ENCODE measurements at places on chromosomes 3 and 15.

- no peak for DNase-seq
These were observed 325.4 kb downstream of the UACA start for GRCh38 chr15:70437882-70438451.

DNA sequence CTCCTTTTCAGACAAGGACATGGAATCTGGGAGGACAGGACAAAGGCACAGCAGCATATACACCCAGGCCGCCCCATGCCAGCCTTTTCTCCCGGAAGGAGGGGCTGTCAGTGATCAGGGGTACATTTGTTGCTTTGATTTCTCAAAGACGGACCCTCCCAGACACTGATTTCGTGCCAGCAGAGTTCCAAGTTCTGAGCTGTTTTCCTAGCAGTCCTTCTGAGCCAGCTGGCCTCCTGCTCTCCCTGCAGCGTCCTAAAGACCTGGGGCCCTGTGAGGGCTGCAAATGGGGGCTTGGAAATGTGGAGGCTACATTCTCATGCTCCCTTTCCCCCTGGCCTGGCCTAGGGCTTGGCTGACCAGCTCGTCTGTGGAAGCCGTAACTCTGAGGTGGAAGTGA lies 22.3 kb downstream of the CTSH start:
- no peak for DNase-seq

DNA sequence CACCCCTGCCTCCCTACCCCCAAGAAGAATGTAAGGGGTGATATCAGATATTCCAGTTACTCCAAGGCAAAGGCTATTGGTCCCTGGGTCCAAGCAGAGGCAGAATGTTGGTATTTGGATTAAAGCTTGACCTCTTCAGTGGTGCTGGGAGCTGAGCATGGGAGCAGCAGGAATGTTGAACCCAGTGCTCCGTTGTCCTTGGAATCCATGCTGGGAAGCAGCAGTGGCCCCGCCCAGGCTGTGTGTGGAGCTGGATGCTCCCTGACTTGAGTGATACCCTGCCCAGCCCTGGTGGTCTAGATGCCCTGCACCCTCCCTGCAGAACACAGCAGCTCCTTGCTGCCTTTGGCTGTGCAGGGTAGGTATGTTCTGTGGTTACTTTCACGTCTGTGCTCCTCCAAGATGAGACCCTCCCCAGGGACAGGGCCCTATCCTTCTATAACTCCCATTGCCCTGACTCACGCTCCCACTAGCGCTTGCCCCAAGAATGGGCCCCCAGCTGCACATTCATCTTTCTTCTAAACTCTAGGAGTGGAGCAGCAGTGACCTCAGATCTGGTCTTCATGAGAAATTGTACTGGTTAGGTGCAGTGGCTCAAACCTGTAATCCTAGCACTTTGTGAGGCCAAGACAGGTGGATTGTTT lies 35.1 kb downstream of the UMPS start:
- DNase-seq: no peak

DNA sequence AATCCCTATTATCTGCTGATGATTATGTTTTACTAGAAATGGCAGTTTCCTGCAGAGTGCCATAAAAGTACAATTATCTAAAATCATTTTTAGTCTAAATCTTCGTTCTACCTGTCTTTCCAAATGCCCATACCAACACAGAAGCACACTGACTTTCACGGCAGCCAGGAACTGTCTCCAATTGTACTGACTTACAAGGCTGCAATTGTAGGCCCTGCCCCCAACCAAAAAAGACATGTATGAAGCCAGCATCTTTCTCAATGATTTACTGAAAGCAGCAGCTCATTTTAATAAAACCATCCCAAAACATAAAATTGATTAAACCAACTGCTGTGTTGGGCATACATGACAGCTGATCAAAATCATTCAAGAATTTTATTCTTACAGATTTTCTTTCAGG lies 119.0 kb downstream of the TBC1D5 start:
- no peak for DNase-seq

DNA sequence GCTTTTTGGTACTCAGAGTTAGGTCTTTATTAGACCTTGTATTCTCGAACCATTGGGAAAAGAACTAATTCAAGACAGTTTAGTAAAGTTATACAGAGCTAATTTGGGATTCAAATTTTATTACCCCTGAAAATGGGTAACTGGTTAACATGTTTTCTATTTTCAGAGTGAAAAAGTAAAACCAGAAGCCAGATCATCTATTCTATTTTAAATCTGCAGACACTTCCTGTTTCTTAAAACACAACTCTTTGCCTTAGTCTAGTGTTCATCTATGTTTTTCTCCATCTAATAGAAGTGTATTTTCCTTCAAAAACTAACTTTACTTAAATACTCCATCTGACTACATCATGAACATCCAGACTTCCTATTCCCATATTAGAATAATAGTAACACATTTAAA lies 113.4 kb downstream of the CCNL1 start:
- no peak for DNase-seq

DNA sequence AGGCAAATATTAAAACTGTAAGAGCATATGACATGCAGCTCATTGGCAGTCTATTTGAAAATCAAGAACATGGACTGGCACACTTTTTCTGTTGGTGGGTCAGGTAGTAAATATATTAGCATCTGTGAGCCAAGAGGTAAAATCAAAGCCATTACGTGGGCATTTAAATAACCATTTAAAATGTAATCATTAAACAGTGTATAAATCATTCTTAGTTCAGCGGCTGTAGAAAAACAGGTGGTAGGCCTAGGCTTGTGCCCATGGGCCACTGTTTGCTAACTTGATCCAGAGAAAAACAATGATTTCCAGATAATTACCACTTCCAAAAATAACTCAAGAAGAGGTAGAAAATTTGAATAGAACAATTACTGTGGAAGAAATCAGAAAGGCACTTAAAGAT lies 105.1 kb downstream of the CHST2 start:
- DNase-seq: no peak

GRCh38 chr15:50135031-50135551 lies 16.1 kb upstream of the ATP8B4 start:
- DNase-seq: peak; percentile 74

- DNase-seq: peak; percentile 77
These were observed 95.7 kb upstream of the C3orf80 start for GRCh38 chr3:160129459-160130061.

GRCh38 chr15:100686725-100687473 lies 84.5 kb downstream of the ASB7 start:
- no peak for DNase-seq

GRCh38 chr15:72136170-72137051 lies 18.2 kb downstream of the SENP8 start:
- no peak for DNase-seq

DNA sequence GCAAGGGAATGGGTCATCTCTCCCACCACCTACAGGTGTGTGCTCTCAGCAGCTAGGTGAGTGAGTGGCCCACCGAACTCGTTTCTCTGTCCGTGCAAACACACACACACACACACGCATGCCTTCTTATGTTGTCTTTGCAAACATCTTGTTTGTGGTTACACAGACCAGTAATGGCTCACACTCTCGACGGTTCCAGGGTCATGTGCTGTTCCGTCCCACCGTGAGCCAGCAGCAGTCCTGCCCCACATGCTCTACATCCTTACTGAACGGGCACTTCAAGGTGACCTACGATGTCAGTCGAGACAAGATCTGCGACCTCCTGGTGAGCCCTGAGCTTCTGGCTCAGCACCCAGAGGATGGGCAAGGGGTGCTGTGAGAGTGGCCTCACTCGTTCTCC lies 4.3 kb downstream of the ITIH1 start:
- DNase-seq: no peak

- no peak for DNase-seq
These were observed 203.2 kb downstream of the CPNE4 start for GRCh38 chr3:131831608-131832007.

DNA sequence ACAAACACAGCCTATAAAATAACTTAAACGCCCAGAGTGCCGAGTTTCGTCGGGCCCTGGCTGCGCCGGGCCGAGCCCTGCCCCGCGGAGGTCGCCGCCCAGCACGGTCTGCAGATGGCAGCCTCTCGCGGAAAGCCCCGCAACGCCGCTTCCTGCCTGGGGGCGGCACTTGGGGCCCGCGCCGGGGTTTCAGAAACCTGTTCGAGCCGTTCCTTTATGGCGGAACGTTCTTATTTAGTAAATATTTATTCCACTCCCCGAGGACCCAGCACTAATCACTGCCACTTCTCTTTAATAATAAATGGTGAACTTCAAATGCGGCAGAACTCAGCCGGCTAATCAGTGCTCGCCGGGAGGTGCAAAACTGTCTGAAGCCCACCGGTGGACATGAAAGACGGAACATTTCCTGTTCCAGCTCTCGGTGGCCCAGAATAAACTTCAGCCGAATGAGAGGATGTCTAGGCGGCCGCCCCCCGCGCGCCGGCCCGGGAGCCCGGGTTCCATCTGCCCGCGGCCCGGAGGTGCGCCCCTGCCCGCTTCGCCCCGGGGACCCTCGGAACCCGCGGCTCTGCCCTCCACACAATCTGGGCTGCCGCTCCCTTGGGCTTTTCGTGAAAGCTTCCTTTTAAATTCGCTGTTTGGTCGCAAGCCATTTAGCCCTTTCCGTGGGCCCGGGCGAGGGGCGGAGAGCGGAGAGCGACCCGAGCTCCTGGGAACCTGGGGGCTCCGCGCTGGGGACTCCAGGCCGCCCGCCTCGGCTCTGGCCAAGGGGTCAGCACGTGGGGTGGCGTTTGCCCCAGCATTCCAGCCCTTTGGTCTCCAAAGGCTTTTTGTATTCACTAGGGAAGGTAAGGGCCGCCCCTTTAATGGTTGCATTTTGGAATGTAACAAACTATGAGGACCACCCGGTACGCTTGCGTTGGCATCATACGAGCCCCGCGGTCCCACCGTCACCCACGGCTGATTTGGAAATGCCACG lies 110.8 kb upstream of the ATP11B start:
- peak; percentile 30 for DNase-seq

- peak; percentile 15 for DNase-seq
These were observed 20.9 kb upstream of the LDHAL6B start for GRCh38 chr15:59185725-59186124.

DNA sequence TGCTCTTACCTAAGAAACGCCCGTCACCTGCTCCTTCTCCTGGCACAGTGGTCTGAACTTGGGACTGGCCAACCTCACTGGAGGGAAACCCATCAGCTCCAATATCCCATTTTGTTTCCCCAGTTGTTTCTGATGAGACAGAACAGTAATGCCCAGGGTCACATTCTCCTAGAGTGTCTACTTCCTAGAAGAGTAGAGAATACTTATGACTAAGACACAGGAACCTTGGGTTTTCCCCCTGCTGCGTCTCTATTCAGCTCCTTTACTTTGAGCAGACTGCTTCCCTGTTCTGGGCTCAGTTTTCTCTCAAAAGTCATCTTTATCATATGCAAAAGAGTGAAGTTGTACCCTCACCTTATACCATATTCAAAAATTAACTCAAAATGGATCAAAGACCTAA lies 79.4 kb downstream of the POLR2M start:
- no peak for DNase-seq

GRCh38 chr3:54771050-54771449 lies 156.8 kb downstream of the LRTM1 start:
- no peak for DNase-seq

- DNase-seq: peak; percentile 55
These were observed 1.4 kb downstream of the SLTM start for GRCh38 chr15:58931987-58932588.

GRCh38 chr3:30768703-30769550 lies 125.5 kb downstream of the GADL1 start:
- DNase-seq: peak; percentile 64

- DNase-seq: no peak
These were observed 85.5 kb upstream of the LRTM1 start for GRCh38 chr3:55013145-55013925.

DNA sequence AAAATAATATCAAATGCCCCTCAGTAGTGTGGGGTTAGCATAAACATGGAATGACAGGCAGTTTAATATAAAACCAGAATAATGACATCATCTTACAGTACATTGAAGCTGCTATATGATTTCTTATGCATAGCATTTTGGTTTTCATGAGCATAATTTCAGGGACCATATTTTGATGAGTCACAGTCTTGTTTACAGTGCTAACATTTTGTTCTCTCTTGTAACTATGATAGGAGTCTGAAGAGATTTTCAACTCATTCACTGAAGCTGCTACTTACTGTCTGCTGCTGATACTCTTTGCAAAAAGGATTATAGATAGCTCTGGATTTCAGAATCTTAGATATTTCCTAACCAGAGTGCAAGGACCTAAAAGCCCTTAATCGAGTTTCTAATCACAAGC lies 92.6 kb upstream of the CCDC54 start:
- DNase-seq: no peak

- DNase-seq: no peak
These were observed 128.0 kb upstream of the ALDH1A3 start for GRCh38 chr15:100751585-100751984.

DNA sequence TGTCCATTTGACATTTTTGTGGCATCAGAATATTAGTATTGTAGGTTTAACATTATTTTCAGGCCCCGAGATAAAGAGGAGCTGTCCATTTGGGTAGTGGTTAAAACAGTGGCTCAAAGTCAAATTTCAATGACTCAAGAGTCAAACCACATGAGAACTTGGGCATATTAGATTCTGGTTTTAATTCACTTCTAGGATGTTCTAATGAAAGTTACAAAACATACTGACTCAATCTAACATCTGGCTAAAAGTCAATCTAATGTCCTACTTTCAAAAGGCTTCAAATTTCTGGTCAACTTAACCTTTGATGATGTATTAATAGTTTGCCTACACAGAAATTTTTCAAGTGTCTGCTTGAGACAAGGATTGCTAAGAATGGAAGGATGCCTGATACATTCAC lies 112.4 kb downstream of the ABI3BP start:
- no peak for DNase-seq

DNA sequence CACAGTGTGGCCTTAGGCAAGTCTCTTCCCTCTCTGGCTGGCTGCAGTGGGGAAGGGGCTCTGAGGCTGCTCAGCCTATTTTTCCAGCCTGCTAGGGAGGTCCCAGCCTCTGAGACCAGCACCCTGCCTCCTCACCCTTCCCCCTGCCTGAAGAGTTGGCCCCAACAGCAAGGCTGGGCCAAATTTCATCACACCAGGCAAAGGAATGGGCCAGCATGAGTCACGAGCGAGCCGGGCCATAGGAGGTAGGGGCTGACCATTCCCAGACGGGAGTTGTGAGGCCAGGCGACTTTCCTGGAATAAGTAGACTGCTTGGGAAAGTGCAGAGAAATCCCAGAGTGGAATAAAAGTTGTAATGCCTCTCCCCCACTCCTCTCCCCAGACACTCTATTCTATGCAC lies 5.7 kb upstream of the FBLN2 start:
- DNase-seq: no peak

DNA sequence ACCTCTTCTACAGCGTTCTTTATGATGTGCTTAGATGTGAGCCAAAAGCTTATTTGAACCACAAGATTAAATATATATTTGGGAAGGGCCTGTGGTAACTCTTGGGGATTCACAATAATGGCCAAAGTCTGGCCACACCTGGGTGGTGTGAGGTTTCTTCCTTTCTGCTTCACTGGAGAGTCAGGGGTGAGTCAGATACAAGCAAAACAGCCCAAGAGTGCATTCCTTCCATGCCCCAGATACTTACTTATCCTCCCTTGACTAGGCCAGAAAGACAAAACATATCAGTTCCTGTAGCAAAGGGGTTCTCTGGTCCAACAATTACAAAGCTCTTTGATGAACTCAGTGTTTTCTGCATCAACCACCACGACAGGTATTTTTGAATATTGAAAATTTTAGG lies 941 bp downstream of the ZBED2 start:
- DNase-seq: no peak

- DNase-seq: peak; percentile 40
These were observed 932 bp downstream of the ARL8B start for GRCh38 chr3:5122741-5123706.
